ENCODE measurements at places on chromosomes 5 and 9.
A peak's percentile ranks its signal among the peaks of the same experiment; 100 is the strongest.

GRCh38 chr5:65059681-65060598 lies 291.2 kb downstream of the CWC27 start:
- DNase-seq, result peak; percentile 24

DNA sequence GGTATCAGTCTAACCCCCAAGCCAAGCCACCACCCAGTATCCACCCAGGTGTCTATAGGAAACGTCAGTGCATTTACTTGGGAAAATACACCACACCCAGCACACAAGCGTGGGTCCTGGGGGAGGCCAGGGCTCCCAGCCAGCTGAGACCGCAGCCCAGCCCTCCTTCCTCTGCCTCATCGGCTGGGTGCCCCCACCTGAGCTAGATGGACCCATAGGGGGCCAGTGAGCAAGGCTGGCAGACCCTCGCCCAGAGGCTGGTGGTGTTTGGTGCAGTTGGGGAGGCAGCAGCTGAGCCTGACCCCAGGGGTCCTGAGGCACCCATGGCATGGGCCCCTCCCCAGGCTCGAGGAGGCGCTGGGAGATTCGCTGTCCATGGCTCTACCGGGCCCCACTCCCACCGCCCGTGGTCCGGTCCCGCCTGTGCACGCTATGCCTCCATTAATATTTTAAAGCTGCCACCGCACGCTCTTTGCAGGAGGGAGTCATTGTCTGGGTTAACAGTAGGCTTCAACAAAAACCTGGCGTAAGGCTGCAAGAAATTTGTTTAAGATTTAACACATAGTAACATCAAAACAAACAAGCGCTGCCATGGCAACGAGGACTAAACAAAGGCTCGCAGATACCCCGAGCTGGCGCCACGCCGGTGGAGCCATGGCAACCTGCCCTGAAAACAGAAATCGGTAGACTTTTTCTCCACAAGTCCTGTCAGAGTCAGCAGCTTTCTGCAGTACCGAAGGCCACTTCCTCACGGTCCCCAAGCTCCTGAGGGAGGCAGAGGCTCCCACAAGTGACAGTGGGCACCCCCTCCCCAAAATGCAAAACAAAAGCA lies 20.6 kb downstream of the TPPP start:
- DNase-seq, result peak; percentile 65

- peak; percentile 18 for DNase-seq
Observed at GRCh38 chr5:173954671-173955521, 34.1 kb upstream of the C5orf47 start.

- DNase-seq, result peak; percentile 4
Observed at GRCh38 chr5:82911910-82912309, 165.3 kb downstream of the TMEM167A start.

GRCh38 chr9:128635266-128636023 lies 21.2 kb downstream of the DYNC2I2 start:
- peak; percentile 98 for DNase-seq

DNA sequence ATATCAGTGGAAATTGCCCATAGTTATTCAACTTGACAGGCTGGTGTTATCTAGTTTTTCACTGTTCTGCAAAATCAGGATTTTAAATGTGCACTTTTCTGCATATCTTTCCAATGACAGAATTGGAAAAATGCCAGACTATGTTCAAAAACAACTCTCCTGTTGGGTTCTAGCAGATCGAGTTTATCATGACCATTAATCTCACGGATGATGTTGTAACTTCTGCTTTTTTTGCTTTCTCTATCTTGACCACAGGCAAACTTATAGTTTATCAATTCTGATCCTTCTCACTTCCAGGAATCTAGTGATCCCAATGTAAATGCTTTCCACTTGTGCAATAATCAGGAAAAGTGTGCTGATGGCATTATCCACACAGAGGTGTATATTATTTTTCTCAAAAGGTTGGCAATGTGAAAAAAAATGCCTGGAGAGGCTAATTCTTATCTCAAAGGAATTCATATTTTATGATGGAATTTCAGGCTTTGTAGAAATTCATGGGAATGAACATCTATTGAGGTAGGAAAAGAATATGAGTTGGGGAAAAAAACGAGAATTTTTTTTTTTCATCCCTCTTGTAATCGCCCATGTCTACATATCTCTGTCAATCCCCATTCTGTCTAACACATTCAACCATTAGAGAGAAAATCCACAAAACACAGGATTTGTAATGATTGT lies 73.6 kb upstream of the DAB2 start:
- peak; percentile 56 for DNase-seq

DNA sequence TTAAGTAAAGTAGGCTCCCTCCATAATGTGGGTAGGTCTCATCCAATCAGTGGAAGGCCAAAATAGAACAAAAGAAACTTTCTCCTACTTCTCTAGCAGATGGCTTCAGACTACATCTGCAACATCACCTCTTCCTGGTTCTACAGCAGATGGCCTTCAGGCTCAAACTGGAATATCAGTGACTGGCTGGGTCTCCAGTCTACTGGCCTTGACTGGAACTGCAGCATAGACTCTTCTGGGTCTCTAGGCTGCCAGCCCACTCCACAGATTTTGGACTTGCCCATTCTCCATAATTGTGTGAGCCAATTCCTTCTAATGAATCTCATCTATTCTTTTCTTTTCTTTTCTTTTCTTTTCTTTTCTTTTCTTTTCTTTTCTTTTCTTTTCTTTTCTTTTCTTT lies 64.8 kb downstream of the ACER2 start:
- DNase-seq, result no peak

DNA sequence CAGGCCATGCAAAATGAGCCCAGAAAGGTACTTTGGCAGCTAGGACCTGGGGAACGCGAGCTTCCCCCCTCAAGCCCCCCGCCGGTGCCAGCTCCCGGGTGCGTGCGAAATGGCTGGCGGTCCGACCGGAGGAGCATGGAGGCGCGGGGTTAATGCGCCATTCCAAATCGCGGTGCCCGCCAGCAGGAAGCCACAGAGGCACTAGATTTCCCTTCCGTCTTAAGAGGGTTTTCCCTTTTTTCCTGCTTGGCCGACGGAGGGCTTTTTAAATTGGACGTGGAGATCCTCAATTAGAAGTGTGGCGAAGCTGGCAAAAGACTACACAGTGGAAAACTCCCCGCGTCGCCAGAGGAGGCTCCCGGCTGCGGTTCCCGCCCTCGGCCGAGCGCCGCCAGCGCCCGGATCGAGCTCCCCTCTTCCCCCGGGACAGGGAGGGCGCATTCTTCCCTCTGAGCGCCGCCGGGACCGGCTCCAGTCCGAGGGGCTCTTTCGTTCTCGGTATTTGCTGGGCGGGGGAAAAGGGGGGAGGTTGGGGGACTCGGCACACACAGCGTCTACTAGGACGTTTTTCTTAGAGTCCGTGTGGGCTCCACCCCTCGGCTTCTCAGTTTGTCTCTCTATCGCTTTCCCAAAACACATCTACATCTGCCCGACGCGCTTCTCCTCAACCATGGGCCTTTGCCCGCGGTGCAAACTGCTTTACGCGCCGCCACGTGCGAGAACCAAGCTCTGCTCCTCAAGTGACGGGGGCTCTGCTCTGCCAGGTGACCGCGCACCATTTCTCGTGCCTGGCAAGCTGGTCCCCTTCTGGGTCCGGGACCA lies 3.0 kb downstream of the GDNF start:
- peak; percentile 77 for DNase-seq

GRCh38 chr9:89792189-89793123 lies 187.6 kb downstream of the GADD45G start:
- no peak for DNase-seq

DNA sequence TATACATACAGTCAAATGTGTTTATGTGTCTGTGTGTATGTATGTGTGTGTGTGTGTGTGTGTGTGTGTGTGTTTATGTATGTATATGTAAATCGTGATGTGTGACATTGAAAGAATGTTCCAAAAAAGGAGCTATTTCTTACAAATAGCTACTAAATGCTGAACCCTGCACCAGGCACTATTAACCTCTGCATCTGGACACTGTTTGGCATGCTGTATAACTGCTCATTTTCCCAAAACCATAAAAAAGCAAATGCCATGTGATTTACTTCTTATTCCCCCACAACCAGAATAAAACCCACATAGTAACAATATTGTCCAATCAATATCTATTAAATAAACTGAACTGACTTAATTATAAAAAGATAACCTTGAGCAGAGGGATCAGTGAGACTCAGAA lies 91.1 kb downstream of the NR6A1 start:
- DNase-seq, result no peak

DNA sequence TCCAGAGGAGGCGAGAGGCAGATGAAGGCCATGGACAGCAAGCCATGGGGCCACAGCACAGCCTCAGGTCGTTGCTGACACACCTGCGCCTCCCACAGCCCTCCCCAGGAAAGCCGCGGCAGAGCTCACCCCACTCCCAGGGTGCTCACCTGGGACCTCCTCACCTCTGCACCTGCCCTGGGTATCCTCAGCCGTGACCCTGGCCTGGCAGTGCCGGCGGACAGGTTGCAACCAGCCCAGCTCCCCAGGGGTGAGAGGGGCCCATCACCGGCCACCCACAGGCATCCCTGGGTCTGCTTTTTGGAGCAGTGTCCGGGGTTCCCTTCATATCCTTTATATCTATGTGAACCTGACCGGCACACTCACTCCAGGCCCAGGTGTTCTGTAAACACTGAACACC lies 30.4 kb upstream of the FCN1 start:
- no peak for DNase-seq

DNA sequence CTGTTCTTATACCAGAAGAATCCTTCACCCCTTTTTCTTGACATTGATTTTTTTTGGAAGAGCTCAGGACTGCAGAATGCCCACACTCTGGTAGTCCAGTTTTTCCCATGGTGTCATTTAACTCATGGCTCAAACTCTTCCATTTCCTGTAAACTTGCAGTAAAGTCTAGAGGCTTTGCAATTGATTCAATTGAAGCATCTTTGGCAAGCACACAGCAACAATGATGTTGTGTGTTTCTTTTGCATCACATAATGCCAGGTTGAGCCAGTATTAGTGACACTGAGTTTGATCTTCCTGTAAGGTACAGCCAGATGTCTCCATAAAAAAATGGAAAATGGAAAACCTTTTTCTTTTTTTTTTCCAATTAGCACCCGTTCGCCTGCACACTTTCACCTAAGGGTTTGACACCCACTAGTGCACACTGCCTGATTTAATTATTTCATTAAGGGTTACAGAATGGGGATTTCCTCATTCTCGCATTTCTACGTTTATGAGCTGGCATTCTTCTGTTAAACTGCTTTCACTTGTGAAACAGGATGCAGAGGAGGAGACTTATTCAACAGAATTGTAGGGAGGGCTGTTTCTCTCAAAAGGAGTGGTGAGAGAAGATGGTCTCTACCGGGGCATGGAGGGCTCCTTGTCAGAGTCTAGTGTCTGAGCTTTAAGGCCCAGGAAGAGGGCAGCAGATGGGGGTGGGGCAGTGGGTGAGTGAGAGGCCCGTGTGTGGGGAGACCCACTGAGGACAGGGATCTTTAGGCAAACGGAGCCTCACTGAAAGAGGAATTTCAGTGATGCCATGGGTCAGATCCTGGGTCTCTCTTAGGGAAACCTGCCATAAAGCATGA lies 2.2 kb upstream of the S1PR3 start:
- peak; percentile 33 for DNase-seq

GRCh38 chr9:10268531-10269485 lies 344.0 kb downstream of the PTPRD start:
- DNase-seq, result peak; percentile 18

DNA sequence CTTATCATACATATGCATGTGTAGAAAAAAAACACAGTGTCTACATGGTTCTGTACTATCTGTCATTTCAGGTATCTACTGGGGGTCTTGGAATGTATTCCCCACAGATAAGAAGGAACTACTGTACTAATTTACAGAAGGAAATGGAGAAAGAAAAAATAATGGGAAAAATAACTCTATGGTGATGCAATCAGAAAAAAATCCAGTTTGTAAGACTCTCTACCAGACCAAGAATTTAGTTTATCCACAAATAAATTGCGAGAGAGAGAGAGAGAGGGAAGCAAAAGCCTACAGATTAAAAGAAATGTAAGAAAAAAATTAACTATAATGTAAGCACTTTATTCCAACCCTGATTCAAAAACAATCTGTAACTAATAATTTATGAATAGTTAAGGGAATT lies 708.6 kb upstream of the ZNF608 start:
- DNase-seq, result peak; percentile 48

- peak; percentile 86 for DNase-seq
Observed at GRCh38 chr5:73437101-73437776, 11.3 kb downstream of the FOXD1 start.

DNA sequence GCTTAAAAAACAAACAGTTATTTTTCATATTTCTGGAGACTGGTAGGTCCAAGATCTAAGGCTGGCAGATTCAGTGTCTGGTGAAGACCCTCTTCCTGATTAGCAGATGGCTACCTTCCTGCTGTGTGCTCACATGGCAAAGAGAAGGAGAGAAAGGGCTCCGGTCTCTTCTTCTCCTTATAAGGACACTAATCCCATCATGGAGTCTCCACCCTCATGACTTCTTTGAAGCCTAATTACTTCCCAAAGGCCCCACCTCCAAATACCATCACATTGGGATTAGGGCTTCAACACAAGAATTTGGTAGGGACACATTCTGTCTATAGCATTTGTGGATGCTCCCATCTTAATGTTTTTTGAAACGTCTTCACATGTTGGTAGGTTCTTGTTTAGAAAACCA lies 391.1 kb downstream of the TMEM161B start:
- DNase-seq, result no peak

DNA sequence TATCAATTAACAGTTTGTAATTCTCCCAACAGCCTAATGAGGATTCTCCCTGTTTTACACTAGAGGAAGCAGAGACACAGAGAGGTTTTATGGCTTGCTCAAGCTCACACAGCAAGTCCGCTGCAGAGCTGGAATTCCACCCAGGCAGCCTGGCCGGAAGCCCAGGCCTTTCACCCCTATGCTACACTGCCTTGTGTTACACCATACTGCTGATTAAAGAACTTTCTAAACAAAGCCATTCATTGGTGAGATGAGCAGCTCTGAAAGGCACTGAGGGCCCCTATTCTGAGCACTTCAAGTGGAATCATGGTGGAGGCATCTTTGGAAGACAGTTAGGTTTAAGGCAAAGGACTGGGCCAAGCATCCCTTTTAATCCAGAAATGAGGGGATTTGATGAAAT lies 14.7 kb upstream of the LARP1 start:
- no peak for DNase-seq

DNA sequence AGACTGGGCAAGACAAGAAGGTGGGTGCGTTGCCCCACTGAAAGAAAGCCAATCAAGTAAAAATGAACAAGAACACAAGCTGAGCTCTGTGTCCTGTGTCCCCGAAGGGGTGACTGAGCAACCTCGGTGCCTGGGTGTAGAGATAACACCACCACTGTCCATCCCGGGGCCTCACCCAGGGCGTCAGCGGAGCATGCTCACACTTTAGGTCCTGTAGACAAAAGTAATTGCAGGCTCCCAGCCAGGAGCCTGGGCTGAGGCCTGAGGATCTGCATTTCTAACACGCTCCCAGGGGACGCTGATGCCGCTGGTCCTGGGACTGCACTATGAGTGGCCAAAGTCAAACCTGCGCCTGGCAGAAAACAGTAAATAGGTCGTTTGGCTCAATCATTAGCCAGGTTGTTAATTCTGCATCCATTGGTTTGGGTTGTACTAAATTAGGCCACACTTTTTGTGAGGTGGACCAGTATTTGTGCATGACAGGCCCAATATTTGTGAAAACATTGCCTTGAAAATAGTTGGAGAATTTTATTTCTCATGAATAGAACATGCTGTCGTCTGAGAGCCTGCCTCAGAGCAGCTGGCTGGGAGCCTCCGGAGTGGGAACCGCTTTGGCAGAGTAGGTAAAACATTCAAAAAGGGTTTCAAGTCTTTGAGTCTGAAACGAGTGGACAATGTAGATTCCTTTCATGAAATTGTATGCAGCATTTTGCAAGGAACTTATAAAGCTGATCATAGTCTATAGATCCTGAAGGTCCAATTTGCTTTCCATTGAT lies 38.3 kb downstream of the ANKRD33B start:
- no peak for DNase-seq
